ENCODE measurements at places on chromosomes 6 and 20. TPM values are rescaled to one million over a fixed set of nuclear protein-coding genes. Genes with fewer than 3 reads are reported as not detected.

DAAM2 gene
- total RNA-seq: not detected

- H3K4me1 ChIP-seq: no peaks in the 10 kb centered on the region
- H3K36me3 ChIP-seq: no peaks in the 10 kb centered on the region
- H3K4me3 ChIP-seq: no peak overlapping the region
Measured at GRCh38 chr6:284486-284885, 7.8 kb upstream of the DUSP22 start.

GRCh38 chr6:64429926-64430325 is 794.3 kb downstream of the PHF3 start:
- H3K36me3 ChIP-seq: no peaks in the 10 kb centered on the region
- no peak overlapping the region for H3K27ac ChIP-seq
- no peaks in the 10 kb centered on the region for H3K4me1 ChIP-seq
- no peak for DNase-seq

GRCh38 chr20:45487231-45487635 is 17.7 kb downstream of the WFDC2 start:
- peaks cover 7% of the 10 kb centered on the region for H3K27me3 ChIP-seq
- no peak overlapping the region for H3K27ac ChIP-seq
- H3K4me3 ChIP-seq: no peak overlapping the region
- H3K4me1 ChIP-seq: no peaks in the 10 kb centered on the region
- H3K36me3 ChIP-seq: no peaks in the 10 kb centered on the region

- peak; percentile 52 for DNase-seq
- H3K27me3 ChIP-seq: no peaks in the 10 kb centered on the region
- H3K27ac ChIP-seq: no peak overlapping the region
- no peak overlapping the region for H3K4me3 ChIP-seq
- H3K36me3 ChIP-seq: no peaks in the 10 kb centered on the region
Measured at GRCh38 chr6:16964553-16965499, 137.0 kb upstream of the STMND1 start.

PCK1 gene
- not detected for total RNA-seq

FAM209B gene
- total RNA-seq: 2.2 TPM

GRCh38 chr20:52294106-52294628 is 102.6 kb upstream of the ZFP64 start:
- H3K27me3 ChIP-seq: no peaks in the 10 kb centered on the region
- no peaks in the 10 kb centered on the region for H3K36me3 ChIP-seq
- no peaks in the 10 kb centered on the region for H3K4me1 ChIP-seq
- H3K4me3 ChIP-seq: no peak overlapping the region
- H3K27ac ChIP-seq: no peak overlapping the region

GRCh38 chr6:81762132-81762531 is 9.7 kb upstream of the TENT5A start:
- H3K36me3 ChIP-seq: no peaks in the 10 kb centered on the region
- no peak for DNase-seq
- no peak overlapping the region for H3K4me3 ChIP-seq

OXT gene
- total RNA-seq: not detected

TOX2 gene
- total RNA-seq: 0.64 TPM
